ENCODE measurements at places on chromosomes 11 and 22. TPM values are rescaled to one million over a fixed set of nuclear protein-coding genes. Genes with fewer than 3 reads are reported as not detected.

DNA sequence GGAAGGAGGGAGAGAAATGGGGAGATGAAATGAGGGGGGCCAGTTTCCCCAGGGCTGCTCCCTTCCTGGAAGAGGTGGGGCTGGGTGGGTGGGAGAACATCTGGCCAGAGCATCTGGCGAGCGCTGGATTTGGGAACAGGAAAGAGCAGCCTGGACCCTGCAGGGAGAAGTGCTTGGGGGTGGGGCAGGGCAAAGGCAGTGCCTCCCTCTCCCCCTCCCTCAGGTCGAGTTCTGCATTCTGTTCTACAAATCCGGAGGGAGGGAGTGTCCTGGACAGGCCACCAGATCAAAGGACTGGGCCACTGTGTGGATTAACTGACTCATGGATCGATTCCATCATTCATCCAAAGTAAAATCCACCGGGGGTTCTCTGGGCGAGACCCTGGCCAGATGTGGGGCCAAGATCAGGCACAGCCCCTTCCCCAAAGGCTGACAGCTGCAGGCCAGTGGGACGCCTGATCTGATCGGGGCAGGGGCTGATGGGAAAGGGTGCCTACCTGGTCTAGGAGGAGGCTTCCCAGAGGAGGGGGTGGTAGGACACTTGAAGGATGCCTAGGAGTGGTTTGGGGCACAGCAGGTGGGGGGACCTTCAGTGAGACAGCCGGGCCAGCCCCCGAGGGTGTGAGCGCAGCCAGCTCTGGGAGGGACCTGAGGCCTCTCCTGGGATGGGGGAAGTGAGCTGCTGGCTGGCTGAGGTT, 57.5 kb downstream of the CACNA1I start:
- H3K27me3 ChIP-seq = peaks cover 3% of the 10 kb centered on the region
- no peak for DNase-seq
- H3K27ac ChIP-seq = no peak overlapping the region
- no peaks in the 10 kb centered on the region for H3K36me3 ChIP-seq

DNA sequence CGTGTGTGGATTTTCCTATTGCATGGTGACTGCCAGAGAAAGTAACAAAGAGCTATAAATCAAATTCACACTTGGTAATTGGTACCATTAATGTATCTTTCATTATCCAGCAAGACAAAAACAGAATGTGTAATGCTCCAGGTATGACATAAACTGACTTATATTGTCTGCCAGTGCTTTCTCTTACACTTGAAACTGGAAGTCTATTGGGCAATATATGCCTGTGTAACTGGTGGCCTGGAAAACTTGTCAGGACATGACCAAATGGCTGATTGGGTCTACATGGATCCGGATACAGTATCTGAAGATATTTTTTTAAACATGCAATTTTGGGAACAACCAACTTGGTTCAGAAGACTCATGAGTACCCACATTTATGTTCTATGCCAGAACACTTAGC, 174.6 kb upstream of the ARHGAP42 start:
- H3K27ac ChIP-seq = no peak overlapping the region
- H3K4me1 ChIP-seq = no peaks in the 10 kb centered on the region
- no peaks in the 10 kb centered on the region for H3K36me3 ChIP-seq
- H3K27me3 ChIP-seq = no peaks in the 10 kb centered on the region
- no peak overlapping the region for H3K4me3 ChIP-seq
- no peak for DNase-seq

DNA sequence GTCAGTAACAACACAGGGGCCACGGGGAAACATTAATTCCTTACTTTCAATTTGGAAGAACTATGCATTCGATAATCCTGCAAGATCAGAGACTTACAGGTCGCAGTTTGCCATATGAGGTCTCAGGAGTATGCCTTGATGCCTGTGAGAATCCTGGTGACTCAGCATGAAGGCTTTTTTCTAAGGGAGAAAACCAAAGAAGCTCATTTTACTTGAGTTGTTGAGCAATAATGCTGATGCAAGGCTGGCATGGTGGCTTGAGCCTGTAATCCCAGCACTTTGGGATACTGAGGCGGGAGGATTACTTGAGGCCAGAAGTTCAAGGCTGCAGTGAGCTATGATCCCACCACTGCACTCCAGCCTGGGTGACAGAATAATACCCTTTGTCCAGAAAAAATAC, 26.6 kb downstream of the ATG16L2 start:
- H3K36me3 ChIP-seq = peaks cover 51% of the 10 kb centered on the region
- peaks cover 24% of the 10 kb centered on the region for H3K4me1 ChIP-seq
- DNase-seq = no peak
- no peaks in the 10 kb centered on the region for H3K27me3 ChIP-seq

The TRIM68 gene
- total RNA-seq = 11.0 TPM

GRCh38 chr11:111344032-111344431, 35.0 kb downstream of the POU2AF1 start:
- H3K4me1 ChIP-seq = no peaks in the 10 kb centered on the region
- peaks cover 3% of the 10 kb centered on the region for H3K27me3 ChIP-seq
- peaks cover 4% of the 10 kb centered on the region for H3K36me3 ChIP-seq
- no peak overlapping the region for H3K4me3 ChIP-seq
- H3K27ac ChIP-seq = no peak overlapping the region

- H3K4me1 ChIP-seq = peaks cover 4% of the 10 kb centered on the region
- H3K27me3 ChIP-seq = peaks cover 51% of the 10 kb centered on the region
- no peak for DNase-seq
- H3K27ac ChIP-seq = no peak overlapping the region
- no peaks in the 10 kb centered on the region for H3K36me3 ChIP-seq
Measured at GRCh38 chr11:111299101-111300026, 1.0 kb downstream of the POU2AF3 start.

- H3K4me1 ChIP-seq = peaks cover 58% of the 10 kb centered on the region
- peak overlapping the region; percentile 80 for H3K4me3 ChIP-seq
- H3K27me3 ChIP-seq = peaks cover 2% of the 10 kb centered on the region
Measured at GRCh38 chr11:63537293-63538101, 889 bp downstream of the PLAAT4 start.

DNA sequence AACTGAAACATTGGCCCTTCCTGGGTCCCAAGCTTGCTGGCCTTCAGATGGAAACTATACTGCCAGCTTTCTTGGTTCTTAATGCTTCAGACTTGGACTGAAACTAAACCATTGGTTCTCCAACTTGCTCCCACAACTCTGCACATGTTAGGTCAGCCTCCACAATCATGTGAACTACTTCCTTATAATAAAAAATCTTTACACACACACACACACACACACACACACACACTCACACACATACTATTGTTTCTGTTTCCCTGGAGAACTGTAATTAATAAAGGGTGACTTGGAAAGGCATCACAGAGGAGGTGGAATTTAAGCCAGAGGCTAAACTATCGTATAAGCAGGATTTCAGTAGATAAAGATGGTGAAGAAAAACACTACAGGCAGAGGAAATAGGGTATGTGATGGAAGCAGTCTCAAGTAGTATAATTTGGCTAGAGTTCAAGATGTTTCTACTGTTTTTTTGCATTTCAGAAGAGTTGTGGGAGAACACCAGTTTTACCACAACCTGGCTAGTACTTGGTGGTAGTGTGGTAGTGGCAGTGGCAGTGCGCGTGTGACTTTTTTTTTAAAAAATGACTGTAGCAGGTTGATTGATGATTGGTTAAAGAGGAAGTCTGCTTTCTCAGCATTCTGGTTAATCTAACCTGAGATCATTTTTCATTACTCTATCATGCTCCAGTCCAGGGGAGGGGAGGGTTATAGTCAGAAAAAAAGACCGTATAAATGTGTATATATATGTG, 70.1 kb downstream of the PDE3B start:
- H3K4me1 ChIP-seq = peaks cover 16% of the 10 kb centered on the region
- DNase-seq = peak; percentile 10
- no peaks in the 10 kb centered on the region for H3K27me3 ChIP-seq
- H3K27ac ChIP-seq = peak overlapping the region; percentile 71
- H3K4me3 ChIP-seq = peak overlapping the region; percentile 2

The UCP3 gene
- 2.0 TPM for total RNA-seq

The CREB3L1 gene
- total RNA-seq = not detected

The PDE2A gene
- 0.62 TPM for total RNA-seq

DNA sequence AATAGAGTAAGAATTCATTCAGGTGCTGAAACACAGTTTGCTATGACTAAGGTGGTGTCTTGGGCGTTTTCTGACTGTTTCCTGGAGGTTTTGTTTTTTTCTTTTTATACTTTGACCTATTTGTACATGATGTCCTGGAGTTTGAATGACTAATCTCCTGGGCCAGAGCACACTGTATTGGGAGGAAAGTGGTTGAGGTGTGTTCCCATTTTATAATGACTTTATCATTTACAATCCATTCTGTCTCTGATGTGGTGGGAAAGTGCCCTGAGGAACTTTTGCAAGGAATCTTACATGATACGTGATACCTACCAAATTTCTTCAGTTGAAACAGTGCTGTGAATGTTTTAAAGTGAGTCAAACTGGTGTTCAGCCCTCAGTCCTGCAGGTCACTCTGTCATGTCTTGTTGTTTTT, 80.8 kb downstream of the TNRC6B start:
- DNase-seq = no peak
- H3K4me3 ChIP-seq = no peak overlapping the region
- H3K27me3 ChIP-seq = no peaks in the 10 kb centered on the region
- H3K4me1 ChIP-seq = peaks cover 26% of the 10 kb centered on the region
- peaks cover 50% of the 10 kb centered on the region for H3K36me3 ChIP-seq

The KRTAP5-2 gene
- not detected for total RNA-seq

GRCh38 chr22:30277547-30278344, 11.1 kb upstream of the OSM start:
- peaks cover 34% of the 10 kb centered on the region for H3K36me3 ChIP-seq
- no peak for DNase-seq
- H3K27ac ChIP-seq = peak overlapping the region; percentile 12
- H3K27me3 ChIP-seq = no peaks in the 10 kb centered on the region

DNA sequence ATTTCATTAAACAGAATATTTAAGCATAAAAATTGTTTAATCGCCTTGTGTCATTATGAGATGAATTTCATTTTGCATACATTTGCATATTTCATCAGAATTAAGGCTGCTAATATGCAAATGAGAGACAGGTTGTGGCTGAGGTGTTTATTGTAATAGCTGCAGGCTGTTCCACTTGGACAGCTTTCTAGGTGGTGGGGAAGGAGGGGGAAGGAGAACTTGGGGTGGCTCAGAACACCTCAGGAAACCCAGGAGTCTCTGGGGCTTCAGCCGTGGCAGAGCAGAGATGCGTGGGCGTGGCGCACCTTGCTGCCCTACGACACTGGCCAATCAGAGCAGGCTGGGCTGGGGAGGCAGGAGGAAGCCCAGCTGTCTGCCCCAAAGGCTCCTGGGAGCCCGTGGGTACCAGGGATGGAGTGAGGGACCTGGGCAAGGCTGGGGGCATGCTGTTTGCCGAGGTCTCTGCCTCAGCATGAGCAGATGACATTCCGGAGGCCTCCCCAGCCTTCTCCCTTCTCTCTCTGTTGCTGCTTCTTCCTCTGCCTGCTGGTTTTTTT, 542.9 kb downstream of the MN1 start:
- no peak overlapping the region for H3K4me3 ChIP-seq
- H3K27me3 ChIP-seq = no peaks in the 10 kb centered on the region
- H3K36me3 ChIP-seq = no peaks in the 10 kb centered on the region
- no peak for DNase-seq

DNA sequence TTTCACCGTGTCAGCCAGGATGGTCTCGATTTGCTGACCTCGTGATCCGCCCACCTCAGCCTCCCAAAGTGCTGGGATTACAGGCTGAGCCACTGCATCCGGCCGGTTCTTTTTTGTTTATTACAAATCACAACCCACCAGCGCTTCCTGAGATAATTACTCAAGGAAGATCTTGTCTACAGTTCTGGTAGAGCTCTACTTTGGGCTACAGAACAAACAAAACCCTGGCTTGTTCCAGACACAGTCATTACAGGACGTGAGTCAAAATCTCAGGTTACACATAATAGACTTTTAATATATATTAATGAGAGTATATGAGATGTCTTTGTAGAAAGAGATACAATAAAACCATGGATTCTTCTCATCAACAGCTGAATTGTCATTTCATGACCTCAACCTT, 42.8 kb upstream of the NUP50 start:
- H3K27ac ChIP-seq = no peak overlapping the region
- H3K27me3 ChIP-seq = peaks cover 4% of the 10 kb centered on the region
- no peaks in the 10 kb centered on the region for H3K36me3 ChIP-seq
- H3K4me3 ChIP-seq = no peak overlapping the region
- no peaks in the 10 kb centered on the region for H3K4me1 ChIP-seq

The ABCG4 gene
- total RNA-seq = 0.11 TPM

The AMPD3 gene
- 24.8 TPM for total RNA-seq

DNA sequence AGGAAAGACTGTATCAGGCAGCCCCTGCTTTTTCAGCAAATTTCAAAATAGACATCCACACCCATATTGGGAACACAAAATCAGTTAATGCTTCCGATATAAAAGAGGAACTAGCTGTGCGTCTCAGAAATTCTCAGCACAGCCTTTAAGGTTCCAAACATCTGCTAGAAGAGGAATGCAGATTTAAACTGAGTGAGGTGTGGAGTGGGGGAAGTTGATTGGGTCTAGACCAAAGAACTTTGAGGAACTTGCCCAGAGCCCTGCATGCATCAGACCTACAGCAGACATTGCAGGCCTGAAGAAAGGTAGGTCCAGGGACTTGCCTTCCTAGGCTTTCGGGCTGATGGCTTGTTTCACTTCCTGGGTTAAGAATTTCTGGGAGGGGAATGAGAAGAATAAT, at the start of gene MS4A4A:
Gene MS4A4A (plus strand): TSS at position 255 of the 400 bp plus-strand sequence. CDS start 10 bp downstream, at position 265.
- no peaks in the 10 kb centered on the region for H3K4me1 ChIP-seq
- H3K4me3 ChIP-seq = no peak within 1 kb of the TSS
- DNase-seq = no peak
- H3K27ac ChIP-seq = no peak within 1 kb of the TSS
- no peaks in the 10 kb centered on the region for H3K27me3 ChIP-seq

- no peak overlapping the region for H3K4me3 ChIP-seq
- no peaks in the 10 kb centered on the region for H3K36me3 ChIP-seq
- H3K27ac ChIP-seq = no peak overlapping the region
- no peak for DNase-seq
- peaks cover 6% of the 10 kb centered on the region for H3K27me3 ChIP-seq
- peaks cover 6% of the 10 kb centered on the region for H3K4me1 ChIP-seq
Measured at GRCh38 chr11:67060111-67060522, 3.5 kb downstream of the RHOD start.

The NRIP3 gene
- 5.5 TPM for total RNA-seq

The LPXN gene
- 115 TPM for total RNA-seq

- H3K27me3 ChIP-seq = peaks cover 3% of the 10 kb centered on the region
- H3K4me1 ChIP-seq = peaks cover 5% of the 10 kb centered on the region
- no peak overlapping the region for H3K4me3 ChIP-seq
- no peaks in the 10 kb centered on the region for H3K36me3 ChIP-seq
- DNase-seq = no peak
Measured at GRCh38 chr11:123176785-123177184, 18.3 kb downstream of the CLMP start.

- no peak overlapping the region for H3K27ac ChIP-seq
- H3K4me3 ChIP-seq = no peak overlapping the region
- DNase-seq = no peak
- no peaks in the 10 kb centered on the region for H3K27me3 ChIP-seq
Measured at GRCh38 chr11:77669848-77670511, 32.4 kb upstream of the CLNS1A start.

The OR52H1 gene
- 0.30 TPM for total RNA-seq

The CATSPER1 gene
- total RNA-seq = 0.78 TPM

The OR51E2 gene
- total RNA-seq = not detected

GRCh38 chr11:41963406-41963805, 504.0 kb upstream of the LRRC4C start:
- no peaks in the 10 kb centered on the region for H3K27me3 ChIP-seq
- H3K4me1 ChIP-seq = no peaks in the 10 kb centered on the region
- no peaks in the 10 kb centered on the region for H3K36me3 ChIP-seq
- H3K4me3 ChIP-seq = no peak overlapping the region
- H3K27ac ChIP-seq = no peak overlapping the region
